ENCODE measurements at places on chromosomes 5 and 9. TPM values are rescaled to one million over a fixed set of nuclear protein-coding genes. Genes with fewer than 3 reads are reported as not detected.

The C9orf50 gene
- total RNA-seq = not detected

The SOHLH1 gene
- not detected for total RNA-seq

DNA sequence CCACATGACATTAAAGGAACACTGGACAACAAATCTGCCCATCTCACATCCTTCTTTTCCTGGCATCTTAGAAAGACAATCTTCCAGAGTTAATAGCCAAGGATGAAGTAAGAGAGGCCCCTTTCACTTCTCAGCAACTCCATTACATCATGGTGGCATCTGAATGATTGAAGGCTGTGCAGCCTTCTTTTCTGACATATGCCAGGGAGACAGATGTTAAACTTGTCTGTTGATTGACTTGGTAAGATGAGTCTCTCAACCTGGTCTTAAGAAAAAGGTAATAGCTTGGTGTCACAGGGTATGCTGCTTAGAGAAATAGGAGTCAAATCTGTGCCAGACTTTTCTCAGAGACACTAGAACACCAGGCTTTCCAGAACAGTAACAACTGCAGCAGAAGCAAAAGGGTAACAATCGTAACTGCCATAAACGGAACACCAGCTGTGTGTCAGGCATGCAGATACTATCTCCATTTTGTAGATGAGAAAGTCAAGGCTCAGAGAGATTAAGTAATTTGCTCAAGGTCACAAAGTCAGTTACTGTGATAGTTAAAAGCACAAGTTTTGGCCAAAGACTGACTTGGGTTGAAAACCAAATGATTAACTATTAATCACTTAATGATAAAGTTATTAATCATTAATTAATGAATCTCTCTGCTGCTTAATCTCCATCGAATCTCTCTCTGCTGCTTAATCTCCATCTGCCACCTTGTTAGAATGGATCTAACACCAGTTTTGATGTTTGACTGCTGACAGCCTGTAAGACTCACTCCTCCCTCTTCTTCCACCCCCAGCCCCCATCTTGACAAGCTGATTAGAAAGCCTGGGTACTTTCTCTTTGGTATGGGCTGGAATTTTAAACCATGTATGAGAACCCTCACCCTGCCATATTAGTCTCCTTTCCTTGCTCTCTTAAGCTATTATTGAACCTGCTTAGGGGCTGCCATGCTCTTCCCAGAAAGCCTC lies 353.5 kb downstream of the ENC1 start:
- no peak for ATAC-seq

GRCh38 chr9:27856748-27857147 lies 283.5 kb upstream of the C9orf72 start:
- no peak for ATAC-seq

The MEF2C gene
- total RNA-seq = 27.6 TPM

The IL5 gene
- total RNA-seq = not detected

The EHMT1 gene
- 65.7 TPM for total RNA-seq

GRCh38 chr5:4879693-4880303 lies 260.3 kb upstream of the ADAMTS16 start:
- ATAC-seq = peak; percentile 56

All from gastroesophageal sphincter (tissue), 4 donors.